ENCODE measurements at places on chromosomes 5 and 9. TPM values are rescaled to one million over a fixed set of nuclear protein-coding genes. Genes with fewer than 3 reads are reported as not detected.

The BTNL3 gene
- not detected for total RNA-seq

DNA sequence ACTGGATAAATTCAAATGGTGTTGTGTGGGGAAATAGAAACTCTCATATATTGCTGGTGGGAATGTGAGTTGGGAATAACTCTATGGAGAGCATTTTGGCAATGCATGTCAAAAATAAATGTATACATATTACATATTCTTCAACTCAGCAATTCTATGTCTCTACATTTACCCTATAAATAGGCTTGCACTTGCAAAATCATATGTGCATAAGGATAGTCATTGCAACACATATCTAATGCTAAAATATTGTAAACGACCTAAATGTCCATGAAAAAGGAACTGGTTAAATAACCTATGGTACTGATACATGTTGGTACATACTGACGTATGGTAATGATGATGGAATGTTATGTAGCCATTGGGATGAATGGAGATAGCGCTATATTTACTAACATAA, 94.5 kb upstream of the CHD1 start:
- no peaks in the 10 kb centered on the region for H3K27me3 ChIP-seq
- H3K4me1 ChIP-seq = peaks cover 14% of the 10 kb centered on the region
- DNase-seq = no peak
- H3K27ac ChIP-seq = no peak overlapping the region

GRCh38 chr5:160792281-160792680, 59.7 kb downstream of the ATP10B start:
- H3K27me3 ChIP-seq = no peaks in the 10 kb centered on the region
- no peaks in the 10 kb centered on the region for H3K4me1 ChIP-seq
- no peaks in the 10 kb centered on the region for H3K36me3 ChIP-seq
- no peak overlapping the region for H3K4me3 ChIP-seq

- no peak overlapping the region for H3K4me3 ChIP-seq
- no peaks in the 10 kb centered on the region for H3K36me3 ChIP-seq
- H3K4me1 ChIP-seq = no peaks in the 10 kb centered on the region
- DNase-seq = no peak
- H3K27ac ChIP-seq = no peak overlapping the region
These were observed 367.1 kb upstream of the IZUMO3 start for GRCh38 chr9:24912767-24913166.

The JAKMIP2 gene
- 10.3 TPM for total RNA-seq

- H3K27ac ChIP-seq = no peak overlapping the region
- DNase-seq = no peak
- no peaks in the 10 kb centered on the region for H3K27me3 ChIP-seq
- no peak overlapping the region for H3K4me3 ChIP-seq
- H3K4me1 ChIP-seq = no peaks in the 10 kb centered on the region
- no peaks in the 10 kb centered on the region for H3K36me3 ChIP-seq
These were observed 34.0 kb downstream of the NDUFAF2 start for GRCh38 chr5:60978968-60979367.
